ENCODE measurements at places on chromosomes 12 and 14. TPM values are rescaled to one million over a fixed set of nuclear protein-coding genes. Genes with fewer than 3 reads are reported as not detected.

The GALNT16 gene
- total RNA-seq: 1.0 TPM

The PLXNC1 gene
- 1.7 TPM for total RNA-seq

The KRT6C gene
- not detected for total RNA-seq

The SERPINA12 gene
- total RNA-seq: not detected

The KRT75 gene
- total RNA-seq: not detected

The NTS gene
- not detected for total RNA-seq
